T-helper 17 cell (primary cell): ENCODE measurements at places on chromosomes 7 and 10.

GRCh38 chr7:29878081-29878688, 71.9 kb downstream of the WIPF3 start:
- DNase-seq: no peak

- peak; percentile 67 for DNase-seq
Observed at GRCh38 chr10:72087969-72088888, at the start of gene SPOCK2. TSS of gene SPOCK2 (minus strand) at chr10:72088551. CDS start at chr10:72088328, 223 bp downstream.

GRCh38 chr10:132438091-132439024, 41.4 kb downstream of the PWWP2B start:
- DNase-seq: no peak

- DNase-seq: no peak
Observed at GRCh38 chr7:41554481-41554880, 148.4 kb downstream of the INHBA start.
